ENCODE measurements at places on chromosomes 1 and 21.

DNA sequence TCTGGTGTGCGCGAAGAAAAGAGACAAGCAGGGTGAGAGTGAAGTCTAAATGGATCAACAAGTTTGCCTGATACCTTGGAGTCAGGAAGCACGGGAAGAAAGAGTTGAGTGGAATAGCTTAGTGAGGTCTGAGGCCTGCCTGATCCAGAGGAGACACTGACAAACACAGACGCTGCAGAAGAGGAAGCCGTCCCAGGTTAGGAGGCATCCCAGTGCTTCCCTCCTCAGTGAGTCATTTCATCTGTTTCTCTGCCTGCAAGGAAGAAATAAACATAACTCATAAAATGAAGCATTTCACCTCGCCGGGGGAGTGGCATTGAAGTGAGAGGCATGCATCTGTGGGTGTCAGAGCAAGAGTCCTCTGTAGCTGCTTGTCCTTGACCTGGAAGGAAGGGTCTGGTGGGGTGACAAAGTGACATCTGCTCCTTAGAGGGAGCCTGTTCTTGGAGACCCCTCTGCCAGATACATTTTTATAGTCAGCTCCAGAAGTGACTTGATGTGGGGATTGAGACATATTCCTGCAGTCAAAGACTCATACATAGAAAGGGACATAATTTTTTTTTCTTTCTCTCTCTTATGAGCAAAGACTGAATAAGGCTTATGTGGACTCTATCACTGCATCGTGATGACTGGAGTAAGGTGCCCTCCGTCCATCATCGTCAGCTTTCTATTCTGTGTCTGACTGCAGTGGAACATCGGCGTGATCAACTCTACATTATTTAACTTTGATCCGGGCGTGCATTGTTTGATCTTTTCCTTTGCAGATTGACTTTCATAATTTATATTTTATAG lies 256.7 kb downstream of the KIF26B start:
- peak; percentile 11 for DNase-seq

DNA sequence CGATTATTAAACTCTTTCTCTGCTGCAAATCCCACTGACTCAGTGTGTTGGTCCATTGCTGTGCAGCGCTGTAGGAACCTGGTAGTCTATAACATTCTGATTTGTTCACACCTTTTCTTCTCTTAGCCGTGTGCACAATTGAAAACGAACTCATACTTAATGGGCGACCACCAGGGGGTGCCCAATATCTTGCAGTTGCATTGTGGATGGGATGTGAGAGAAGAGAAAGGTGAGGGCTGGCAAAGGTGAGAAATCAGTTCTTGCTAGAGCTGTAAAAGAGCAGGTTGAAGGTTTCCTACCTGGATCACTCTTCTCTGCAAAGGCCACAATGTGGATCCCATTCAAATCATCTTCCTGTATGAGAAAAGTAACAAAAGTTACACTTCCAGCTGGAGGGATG lies 51.0 kb downstream of the CASQ2 start:
- peak; percentile 24 for DNase-seq

- no peak for DNase-seq
Measured at GRCh38 chr1:72229893-72230292, 52.4 kb downstream of the NEGR1 start.

GRCh38 chr1:236516929-236517704 lies 6.7 kb upstream of the LGALS8 start:
- peak; percentile 75 for DNase-seq

GRCh38 chr1:7755448-7755847 lies 15.6 kb upstream of the VAMP3 start:
- no peak for DNase-seq

- no peak for DNase-seq
Measured at GRCh38 chr1:37146071-37146470, 111.8 kb upstream of the GRIK3 start.

- DNase-seq, result no peak
Measured at GRCh38 chr1:225828706-225829345, 18.9 kb downstream of the EPHX1 start.

DNA sequence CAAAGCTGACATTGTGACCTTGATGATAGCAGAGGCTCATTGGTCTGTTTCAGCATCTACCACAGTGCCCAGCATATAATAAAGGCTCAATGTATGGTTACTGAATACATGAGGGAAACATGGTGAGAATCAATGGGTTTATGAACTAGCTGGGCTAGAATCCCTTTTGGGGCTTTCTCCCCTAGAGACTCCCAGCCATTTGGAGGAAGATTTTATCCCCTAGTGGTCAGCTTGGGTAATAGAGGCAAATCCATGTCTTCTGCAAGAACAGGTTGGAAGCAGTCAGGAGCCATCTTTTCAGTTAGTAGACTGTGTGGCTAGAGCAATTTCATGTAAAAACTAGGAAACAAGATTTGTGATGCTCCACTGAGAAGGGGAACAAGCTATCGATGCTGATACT lies 15.8 kb upstream of the REG4 start:
- no peak for DNase-seq

- peak; percentile 20 for DNase-seq
Measured at GRCh38 chr1:180632326-180633056, 669 bp downstream of the XPR1 start.
